Pulmonary artery endothelial cell (primary cell): ENCODE measurements at places on chromosomes 4 and X. TPM values are rescaled to one million over a fixed set of nuclear protein-coding genes. Genes with fewer than 3 reads are reported as not detected.

GRCh38 chr4:11496351-11496829 is 67.7 kb upstream of the HS3ST1 start:
- no peak for DNase-seq

Gene STAP1
- total RNA-seq: not detected in 2 replicates

Gene FMR1
- total RNA-seq: 27.4 and 32.2 TPM in 2 replicates

Gene SPANXN4
- not detected in 2 replicates for total RNA-seq

- no peak for DNase-seq
Observed at GRCh38 chrX:20254712-20255299, 11.9 kb downstream of the RPS6KA3 start.

Gene APOO
- total RNA-seq: 7.9 and 11.6 TPM in 2 replicates

- no peak for DNase-seq
Observed at GRCh38 chr4:107497054-107497453, 223.0 kb downstream of the PAPSS1 start.

Gene PPEF2
- not detected in 2 replicates for total RNA-seq

- DNase-seq: no peak
Observed at GRCh38 chr4:133969202-133969848, 232.3 kb downstream of the PABPC4L start.

Gene GLRA3
- not detected in 2 replicates for total RNA-seq

DNA sequence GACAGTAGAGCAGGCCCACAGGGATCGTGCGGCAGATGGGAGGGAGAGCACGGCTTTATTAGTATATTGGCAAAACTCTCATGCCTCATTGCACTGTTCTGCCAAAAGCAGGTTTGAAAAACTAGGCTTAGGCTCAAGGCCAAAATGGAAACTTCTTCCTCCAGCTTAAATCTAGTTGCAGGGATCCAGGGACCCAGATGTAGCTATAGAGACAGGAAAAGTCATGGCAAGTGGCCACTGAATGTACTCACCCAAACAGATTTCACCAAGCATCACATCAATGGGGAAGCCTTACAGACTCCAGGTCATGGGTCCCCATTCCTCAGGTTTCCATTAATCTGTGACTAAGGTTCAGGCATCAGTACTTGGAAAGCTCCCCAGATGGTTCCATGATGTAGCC is 149.2 kb downstream of the STK32B start:
- no peak for DNase-seq

GRCh38 chr4:7950301-7951092 is 10.8 kb upstream of the AFAP1 start:
- no peak for DNase-seq

- DNase-seq: no peak
Observed at GRCh38 chr4:182242787-182243186, 415 bp upstream of the TENM3 start.

GRCh38 chrX:120556251-120556650 is 4.5 kb downstream of the CUL4B start:
- DNase-seq: no peak

DNA sequence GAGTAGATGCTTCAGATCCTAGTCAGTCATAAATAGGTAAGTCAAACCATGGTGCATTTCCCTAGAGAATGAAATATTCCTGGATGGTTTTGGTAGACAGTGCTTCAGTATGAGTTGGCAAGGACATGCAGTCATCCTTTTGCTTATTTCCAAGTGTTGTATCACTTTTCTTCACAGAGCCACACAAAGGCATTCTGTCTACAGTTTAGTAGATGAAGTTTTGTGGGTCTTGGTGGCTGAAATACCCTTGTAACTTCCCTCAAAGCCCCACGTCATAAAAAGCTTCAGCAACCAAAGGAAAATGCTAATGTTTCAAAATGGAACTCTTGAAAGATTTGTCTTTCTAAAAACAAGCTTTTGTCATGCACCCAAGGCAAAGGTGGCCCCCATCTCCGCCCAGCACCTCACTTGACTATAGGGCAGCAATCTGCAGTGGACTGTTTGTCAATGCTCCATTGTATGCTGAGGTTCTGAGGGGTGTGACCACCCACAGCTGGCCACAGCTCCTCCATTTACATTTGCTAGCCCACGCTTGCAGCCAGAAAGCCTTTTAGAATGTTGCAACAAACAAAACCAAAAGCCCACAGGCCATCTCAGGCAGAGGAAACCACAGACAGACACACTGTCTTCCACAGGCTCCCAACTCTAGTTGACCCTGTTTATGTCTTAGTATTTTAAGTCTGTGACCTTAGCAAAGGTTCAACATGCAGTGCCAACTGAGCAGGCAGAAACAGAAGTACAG is 87.1 kb upstream of the FAM9C start:
- DNase-seq: no peak

Gene MAOB
- total RNA-seq: not detected in 2 replicates

GRCh38 chr4:156638334-156638733 is 333.3 kb downstream of the PDGFC start:
- DNase-seq: no peak

GRCh38 chrX:10988653-10989052 is 122.5 kb upstream of the HCCS start:
- DNase-seq: no peak

Gene TLR6
- total RNA-seq: 1.2 and 1.5 TPM in 2 replicates

DNA sequence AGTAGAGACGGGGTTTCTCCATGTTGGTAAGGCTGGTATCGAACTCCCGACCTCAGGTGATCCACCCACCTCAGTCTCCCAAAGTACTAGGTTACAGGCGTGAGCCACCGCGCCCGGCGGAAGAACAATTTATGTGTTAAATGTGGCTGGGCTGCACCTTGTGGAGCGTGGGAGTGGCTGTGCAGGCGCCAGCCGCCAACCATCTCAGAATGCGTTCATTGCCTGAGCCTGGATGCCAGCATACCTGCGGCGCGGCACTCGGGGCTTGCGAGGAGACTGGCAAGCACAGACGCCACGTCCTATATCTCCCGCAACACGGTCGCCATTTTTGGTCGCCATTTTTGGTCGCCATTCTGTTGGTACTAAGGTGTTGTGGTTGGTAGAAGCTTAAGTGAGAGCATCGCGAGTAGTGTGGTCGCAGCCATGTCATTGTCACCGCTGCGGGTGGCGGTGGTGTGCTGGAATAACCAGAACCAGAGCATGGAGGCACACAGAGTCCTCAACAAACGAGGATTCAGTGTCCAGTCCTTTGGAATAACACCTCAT is 193.6 kb upstream of the HTR2C start:
- no peak for DNase-seq

DNA sequence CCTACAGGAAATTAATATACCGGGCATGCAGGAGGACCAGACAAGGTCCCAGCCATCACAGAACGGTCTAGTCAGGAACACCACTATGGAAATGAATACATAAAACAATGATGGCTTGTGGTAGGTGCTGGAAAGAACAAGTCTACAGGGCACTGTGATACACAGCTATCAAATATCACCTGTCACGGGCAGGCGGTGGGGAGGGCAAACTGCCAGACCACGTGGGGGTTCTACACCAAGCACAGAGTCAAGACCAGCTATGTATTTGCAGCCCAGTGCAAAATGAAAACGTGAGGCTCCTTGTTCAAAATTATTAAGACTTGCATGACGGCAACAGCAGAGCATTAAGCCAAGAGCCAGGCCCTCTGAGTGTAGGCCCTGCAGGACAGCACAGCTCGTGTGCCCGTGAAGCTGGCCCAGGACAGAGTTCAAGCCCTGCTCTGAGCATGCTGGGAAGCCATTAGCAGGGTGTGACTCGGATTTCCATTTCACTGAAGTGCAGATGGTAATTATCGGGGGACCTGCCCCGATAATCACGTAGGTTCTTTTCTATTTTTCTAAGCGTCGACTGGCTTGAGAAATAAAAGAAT is 83.6 kb downstream of the JAKMIP1 start:
- DNase-seq: no peak

GRCh38 chr4:89368861-89369260 is 61.3 kb upstream of the GPRIN3 start:
- no peak for DNase-seq

Gene PRRG3
- total RNA-seq: not detected in 2 replicates

GRCh38 chr4:81773557-81773956 is 301.9 kb upstream of the RASGEF1B start:
- DNase-seq: no peak

Gene GLRA2
- total RNA-seq: not detected in 2 replicates

DNA sequence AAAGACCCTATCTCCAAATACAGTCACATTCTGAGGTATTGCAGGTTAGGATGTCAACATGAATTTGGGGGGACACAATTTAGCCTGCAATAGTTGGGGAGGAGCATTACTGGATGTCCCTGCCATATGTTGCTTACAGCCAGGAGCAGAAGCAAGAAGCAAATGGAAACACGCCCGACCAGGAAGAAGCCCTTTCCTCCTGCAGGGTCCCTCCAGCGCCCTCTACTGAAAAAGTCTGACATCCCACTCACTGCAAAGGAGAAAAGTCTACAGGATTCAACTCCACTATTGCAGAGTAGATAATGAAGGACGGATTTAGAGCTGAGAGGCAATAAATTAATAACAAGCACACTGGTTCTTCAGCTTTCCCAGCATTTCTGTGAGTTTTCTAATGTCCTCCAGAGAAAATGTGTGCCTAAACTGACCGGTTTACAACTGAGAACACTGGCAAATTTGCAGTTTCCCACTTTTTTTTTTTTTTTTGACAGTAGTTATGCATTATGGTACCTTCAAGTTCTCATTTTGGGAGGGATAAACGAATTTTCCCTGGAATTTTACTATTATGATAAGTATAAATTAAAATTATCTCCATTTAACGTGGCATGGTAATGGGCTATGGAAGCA is 31.7 kb downstream of the COQ2 start:
- DNase-seq: peak; percentile 57

Gene MFSD8
- total RNA-seq: 13.2 and 13.9 TPM in 2 replicates

Gene IDH3G
- 41.1 and 58.8 TPM in 2 replicates for total RNA-seq

DNA sequence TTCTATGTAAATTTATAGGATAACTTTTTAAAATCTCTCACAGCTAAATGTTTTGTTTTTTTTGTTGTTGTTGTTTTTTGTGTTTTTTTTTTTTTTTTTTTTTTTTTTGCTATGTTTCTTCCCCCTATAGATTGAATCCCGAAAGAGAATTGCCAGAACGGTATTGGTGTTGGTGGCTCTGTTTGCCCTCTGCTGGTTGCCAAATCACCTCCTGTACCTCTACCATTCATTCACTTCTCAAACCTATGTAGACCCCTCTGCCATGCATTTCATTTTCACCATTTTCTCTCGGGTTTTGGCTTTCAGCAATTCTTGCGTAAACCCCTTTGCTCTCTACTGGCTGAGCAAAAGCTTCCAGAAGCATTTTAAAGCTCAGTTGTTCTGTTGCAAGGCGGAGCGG is 4.1 kb downstream of the BRS3 start:
- DNase-seq: no peak

DNA sequence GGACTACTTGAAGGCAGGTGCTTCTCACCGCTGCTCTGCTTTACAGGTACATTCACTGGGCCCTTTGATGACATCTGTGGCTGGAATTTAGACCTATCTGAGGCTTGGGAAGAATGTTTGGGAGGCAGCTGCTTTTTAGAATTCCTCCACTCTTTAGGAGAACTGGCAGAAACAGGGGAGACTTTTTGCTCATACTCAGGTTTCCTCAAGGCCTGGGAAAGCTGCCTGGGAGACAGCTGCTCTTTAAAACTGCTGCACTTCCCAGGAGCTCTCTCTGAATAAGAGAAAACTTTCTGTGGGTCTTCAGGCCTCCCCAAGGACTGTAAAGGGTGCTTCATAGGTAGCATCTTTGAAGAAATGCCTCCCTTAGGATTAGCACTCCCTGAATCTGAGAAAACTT is 14.3 kb downstream of the CT47C1 start:
- DNase-seq: no peak

Gene TMEM31
- not detected in 2 replicates for total RNA-seq

DNA sequence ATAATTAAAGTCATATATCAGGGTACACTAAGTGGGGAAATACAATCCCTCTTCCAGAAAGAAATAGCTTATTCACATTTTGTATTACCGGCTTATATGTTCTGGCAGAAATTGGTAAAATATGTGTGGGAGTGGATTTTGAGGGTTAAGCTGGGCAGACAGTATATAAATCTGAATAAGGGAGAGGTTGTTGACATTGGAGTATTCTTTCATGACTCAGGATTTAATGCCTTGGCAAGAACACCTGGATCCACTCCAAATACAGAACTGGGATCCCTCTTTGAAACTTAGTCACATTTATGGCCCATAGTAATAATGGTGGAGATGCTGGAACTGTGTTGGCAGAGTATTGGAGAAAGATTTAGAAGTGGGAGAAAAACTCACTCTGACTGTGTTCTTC is 54.3 kb upstream of the TET2 start:
- DNase-seq: peak; percentile 26

Gene TRIM60
- not detected in 2 replicates for total RNA-seq

Gene TSPAN6
- total RNA-seq: 43.8 and 60.5 TPM in 2 replicates

Gene IBSP
- not detected in 2 replicates for total RNA-seq

Gene RTL9
- not detected in 2 replicates for total RNA-seq

Gene MEPE
- not detected in 2 replicates for total RNA-seq

- no peak for DNase-seq
Observed at GRCh38 chr4:90641861-90642599, 514.8 kb downstream of the CCSER1 start.
